ENCODE measurements at places on chromosomes 4 and X. TPM values are rescaled to one million over a fixed set of nuclear protein-coding genes. Genes with fewer than 3 reads are reported as not detected.

GRCh38 chr4:126603210-126603609, 1029.5 kb upstream of the INTU start:
- DNase-seq: no peak

DNA sequence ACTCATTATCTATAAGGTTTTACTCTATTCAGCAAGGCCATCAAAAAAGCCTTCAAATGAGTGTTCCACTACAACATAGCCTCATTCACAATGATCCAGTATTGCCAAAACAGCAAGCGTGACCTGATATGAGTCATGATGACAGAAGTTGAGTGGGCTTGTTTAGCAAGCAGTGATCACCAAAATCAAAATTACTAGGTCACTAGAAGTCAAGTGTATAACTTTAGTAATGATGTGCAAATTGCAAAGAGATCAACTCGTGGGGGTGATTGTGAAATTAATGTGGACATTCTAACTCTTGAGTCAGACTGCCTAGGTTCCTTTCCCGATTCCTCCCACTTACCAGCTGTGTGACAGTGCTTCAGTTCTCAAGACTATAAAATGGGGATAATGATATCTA, 124.5 kb downstream of the CHM start:
- no peak for DNase-seq

DNA sequence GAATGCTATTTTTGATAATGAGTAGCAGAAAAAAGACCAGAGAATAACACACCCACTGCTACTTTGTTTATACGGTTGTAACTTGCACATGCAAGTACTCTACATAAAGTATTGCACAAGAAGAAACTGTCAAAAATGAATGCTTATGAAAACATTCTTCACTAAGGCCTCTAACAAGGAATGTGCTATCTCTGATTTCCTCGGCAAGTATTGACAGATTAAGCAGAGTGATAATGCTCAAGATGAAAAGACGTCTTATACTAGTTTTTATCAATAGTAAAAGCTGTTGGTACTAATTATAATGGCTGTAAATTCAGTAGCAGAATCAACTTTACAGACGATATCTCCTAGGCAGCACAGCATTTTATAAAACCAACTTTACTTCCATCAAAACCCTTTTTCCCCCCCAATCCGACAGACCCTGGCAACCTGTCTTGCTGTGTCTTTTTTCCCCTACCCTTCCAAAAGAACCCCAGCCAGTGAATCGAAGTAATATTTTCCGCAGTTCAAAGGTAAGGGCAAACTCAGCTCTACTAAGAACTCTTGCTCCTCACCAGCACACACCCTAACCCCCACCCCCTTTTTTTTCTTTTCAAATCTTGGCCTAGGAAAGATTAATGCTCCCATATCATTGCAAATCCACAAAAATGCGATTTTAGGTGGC, 1.5 kb downstream of the FRYL start:
- DNase-seq: no peak

ASB11 gene
- total RNA-seq: not detected

DNA sequence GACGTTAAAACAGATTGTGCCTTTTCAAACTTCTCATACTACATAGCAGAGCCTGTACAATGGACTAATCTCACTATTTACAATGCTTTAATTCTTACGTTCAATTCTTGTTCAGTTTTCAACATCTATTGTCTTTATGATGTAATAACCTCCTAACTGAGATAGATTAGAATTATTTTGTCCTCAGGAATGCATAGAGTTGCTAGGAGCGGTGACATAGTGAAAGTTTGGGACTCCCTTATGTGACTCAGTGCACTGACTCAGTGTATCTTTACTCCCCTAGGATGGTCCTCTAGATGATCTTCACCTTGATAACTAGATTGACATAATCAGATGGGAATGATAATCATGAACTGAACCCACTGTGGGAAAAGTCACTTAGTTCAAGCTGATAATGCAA, 151.5 kb downstream of the VEGFC start:
- DNase-seq: no peak

ARHGAP4 gene
- total RNA-seq: 16.0 TPM

WAS gene
- 0.09 TPM for total RNA-seq

DNA sequence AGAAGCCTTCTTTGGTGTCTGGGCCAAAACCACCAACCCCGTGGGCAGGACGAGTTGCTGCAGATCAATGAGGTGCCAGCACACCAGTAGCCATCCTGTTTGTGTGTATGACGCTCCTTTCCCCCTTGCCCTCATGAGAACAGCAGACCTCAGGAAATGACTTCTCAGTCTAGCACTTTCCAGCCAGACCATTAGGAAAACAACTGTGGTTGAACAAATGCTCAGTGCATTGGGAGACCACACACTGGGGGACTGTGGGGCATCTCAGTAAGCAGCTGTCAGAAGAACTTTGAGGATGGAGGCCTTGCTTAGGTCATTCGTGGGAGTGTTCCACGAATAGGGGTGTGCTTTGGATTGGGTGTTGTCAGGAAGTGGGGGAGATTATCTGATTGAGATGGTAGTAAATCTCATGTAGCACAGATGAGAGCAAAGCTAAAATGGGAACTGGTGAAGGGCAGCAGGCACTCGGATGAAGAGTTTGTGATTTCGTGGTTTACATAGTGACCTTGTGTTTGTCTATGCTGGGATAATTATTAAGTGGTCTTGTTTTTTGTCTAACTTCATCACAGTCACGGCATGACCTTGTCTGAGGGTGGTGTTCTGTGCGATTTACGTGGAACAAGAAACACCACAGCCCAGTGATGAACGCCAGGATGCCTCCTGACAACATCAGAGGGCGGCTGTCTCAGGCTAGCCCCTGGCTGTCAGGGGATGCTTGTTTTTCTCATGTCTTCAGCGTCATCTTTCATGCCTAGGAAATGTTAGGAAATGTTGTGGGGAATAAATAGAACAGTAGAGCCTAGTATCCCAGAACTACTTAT, 70.1 kb downstream of the USP46 start:
- peak; percentile 93 for DNase-seq

Measured in dermis blood vessel endothelial cell (primary cell).